Memory B cell (primary cell): ENCODE measurements at places on chromosomes 11 and 22.

DNA sequence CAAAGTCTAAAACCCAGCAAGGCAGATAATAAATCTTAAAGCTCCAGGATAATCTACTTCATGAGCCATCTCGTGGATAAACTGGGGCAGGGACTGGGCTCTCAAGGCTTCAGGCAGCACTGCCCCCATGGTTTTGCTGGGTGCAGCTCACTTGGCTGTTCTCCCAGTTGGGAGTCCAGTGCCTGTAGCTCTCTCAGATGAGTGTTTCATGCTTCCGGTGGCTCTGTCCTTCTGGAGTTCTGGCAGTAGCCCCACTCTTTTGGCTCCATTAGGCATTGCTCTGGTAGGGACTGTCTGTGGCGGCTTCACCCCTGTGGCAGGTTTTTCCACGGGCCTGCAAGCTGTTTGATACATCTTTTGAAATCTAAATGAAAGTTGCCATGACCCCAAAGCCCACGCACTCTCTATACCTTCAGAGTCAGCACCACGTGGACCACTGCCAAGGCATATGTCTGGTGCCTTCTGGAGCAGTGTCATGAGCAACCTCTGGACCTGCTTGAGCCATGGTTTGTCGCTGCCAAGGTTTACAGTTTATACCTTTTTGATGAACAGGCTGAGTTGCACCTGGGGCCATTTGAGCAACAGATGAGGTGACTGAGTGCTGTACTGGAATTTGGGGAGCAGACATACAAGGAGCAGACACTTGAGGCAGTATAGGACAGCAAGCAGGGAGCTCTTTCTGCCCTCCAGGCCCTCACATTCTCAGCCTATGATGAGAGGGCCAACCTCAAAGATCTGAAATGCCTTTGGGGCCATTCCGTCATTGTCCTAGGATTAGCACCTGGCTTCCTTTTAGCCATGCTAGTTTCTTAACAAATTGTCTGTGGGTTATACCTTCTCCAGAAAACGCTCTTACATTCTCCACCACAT, 48.6 kb downstream of the MTNR1B start:
- DNase-seq = no peak

- no peak for DNase-seq
These were observed at the start of gene OR8I2 for GRCh38 chr11:56093008-56093407. TSS of gene OR8I2 (plus strand) at chr11:56093308. CDS start at chr11:56093308, 0 bp downstream.

GRCh38 chr11:130161441-130162145, 2.0 kb downstream of the ST14 start:
- no peak for DNase-seq

- no peak for DNase-seq
These were observed 598.0 kb downstream of the BRD1 start for GRCh38 chr22:49229483-49230193.

- DNase-seq = no peak
These were observed 32.2 kb downstream of the CDKN1C start for GRCh38 chr11:2853401-2853800.

GRCh38 chr11:2892967-2893528, 7.5 kb upstream of the CDKN1C start:
- DNase-seq = no peak
